NCI-H524 treated with DMSO at 0.1 percent for 48 hours (cell line): ENCODE measurements at places on chromosomes 5 and 9.

DNA sequence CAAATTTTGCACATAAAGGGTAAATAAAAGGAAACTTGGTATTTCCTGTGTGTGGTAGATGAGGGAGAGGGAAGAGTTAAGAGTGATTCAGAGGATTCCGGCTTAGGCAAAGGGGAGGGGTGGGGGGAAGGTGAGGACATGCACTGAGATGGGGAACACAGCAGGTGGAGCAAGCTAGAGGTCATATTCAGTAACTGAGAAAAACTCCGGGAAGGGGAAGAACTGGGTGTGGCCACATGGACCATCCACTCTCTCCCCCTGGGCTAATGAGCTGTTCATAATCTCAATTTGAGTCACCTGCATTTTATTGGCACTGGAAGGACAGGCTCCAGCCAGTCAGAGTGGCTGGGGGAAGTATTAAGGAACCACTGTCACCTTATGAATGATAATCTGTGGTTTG lies 45.1 kb upstream of the UGCG start:
- DNase-seq, result no peak

DNA sequence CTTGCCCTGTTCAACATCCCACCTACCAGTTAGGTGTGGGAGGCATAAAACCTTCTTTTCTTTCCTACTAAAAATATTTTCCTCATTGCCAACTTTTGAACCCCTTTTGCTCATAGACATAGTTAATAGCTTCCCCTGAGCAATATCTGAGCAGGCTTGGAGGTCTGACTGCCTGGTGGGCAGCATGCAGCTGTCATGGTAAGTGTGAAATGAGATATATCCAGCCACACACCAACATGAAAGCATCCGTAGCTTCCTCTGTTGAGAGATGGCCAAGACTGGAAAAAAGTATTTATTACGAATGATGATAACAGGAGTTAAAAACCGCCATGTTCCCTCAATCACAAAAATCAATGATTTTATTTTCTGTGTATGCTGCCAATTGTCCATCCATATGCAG lies 190.1 kb downstream of the TMEM38B start:
- no peak for DNase-seq

GRCh38 chr5:80957031-80957761 lies 3.0 kb upstream of the RASGRF2 start:
- no peak for DNase-seq

GRCh38 chr5:107765805-107766063 lies 95.0 kb upstream of the EFNA5 start:
- no peak for DNase-seq

GRCh38 chr9:129879103-129879699 lies 43.9 kb downstream of the USP20 start:
- DNase-seq, result no peak

DNA sequence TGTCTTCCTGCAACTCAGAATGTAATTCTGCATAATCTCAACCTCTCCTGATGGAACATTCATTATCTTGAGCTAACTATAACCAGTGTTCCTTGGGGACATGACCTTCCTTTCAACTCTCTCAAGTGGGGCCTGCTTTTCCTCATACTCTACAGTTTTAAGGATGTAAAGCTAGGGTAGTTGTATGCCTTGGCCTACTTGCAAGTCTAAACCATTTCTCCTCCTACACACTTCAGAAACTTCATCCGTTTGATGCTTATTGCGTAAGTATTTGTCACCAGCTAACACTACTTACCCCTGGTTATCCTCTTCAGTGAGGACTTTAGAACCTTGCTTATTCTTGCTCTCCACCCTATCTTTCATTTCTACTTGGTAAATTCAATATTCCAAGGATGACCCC lies 548.9 kb downstream of the HINT1 start:
- no peak for DNase-seq

GRCh38 chr5:72505539-72506157 lies 1.6 kb downstream of the ZNF366 start:
- no peak for DNase-seq

GRCh38 chr9:138060881-138061280 lies 183.3 kb downstream of the CACNA1B start:
- no peak for DNase-seq

GRCh38 chr9:115517335-115518075 lies 399.5 kb upstream of the TNC start:
- DNase-seq, result no peak

DNA sequence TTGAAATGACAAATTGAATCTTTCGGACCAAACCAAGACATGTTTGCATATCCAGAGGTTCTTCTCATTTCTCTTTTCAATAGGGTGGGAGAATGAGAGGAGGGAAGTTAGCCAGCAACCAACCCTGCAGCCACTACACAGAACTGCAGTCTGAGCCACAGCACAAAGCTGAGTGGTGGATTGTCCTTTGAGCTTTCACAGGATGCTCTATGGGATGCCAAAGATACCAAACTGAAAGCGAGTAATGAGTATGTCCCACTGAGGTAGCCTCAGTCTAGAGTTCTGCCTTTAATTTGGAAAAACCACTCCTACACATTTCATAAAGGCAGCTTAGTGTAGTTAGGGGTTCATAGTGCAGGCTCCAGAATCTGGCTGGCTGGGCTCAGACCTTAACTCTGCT lies 114.9 kb downstream of the MARCHF3 start:
- no peak for DNase-seq

DNA sequence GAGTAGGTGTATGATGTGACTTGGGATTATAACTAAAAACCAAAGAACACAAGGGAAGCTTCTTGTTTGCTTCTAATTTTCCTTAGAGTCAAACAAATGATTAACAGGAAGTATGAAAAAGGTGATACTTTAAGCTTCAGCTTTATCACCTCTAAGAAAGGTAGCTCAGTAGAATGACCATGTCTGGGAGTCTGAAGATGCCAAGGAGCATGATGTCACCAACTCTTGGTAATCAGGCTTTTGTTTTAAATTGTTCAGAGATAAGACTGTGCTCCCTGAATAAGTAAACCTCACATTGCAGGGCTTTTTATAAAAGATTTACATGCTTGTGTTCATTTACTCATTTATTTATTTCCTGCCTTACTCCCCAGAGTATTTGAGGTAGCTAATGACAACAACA lies 169.9 kb downstream of the FER start:
- no peak for DNase-seq

GRCh38 chr5:163531272-163531671 lies 25.9 kb downstream of the MAT2B start:
- no peak for DNase-seq

DNA sequence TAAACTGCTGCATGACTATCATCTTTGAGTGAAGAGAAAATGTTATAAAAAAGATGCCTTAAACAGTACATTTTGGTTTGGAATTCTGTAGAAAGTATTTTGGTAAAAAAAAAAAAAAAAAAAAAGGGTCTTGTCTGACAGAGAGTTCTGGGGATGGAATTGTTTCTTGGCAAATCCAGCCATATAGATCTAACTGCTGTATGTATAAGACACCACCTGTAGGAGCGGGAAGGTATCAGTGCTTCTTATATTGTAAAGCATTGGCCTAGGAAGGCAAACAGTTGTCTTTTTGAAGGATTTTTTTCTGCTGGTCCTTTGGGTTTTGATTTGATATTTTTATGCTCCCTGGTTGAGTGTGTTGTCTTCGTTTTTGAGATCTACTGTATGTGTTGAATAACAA lies 2.8 kb downstream of the PURA start:
- no peak for DNase-seq

- DNase-seq, result no peak
Observed at GRCh38 chr9:129481424-129481809, 139.5 kb downstream of the C9orf50 start.
